Activated naive CD4-positive, alpha-beta T cell (primary cell): ENCODE measurements at places on chromosomes 16 and 17.

GRCh38 chr17:50081757-50082156 is 13.4 kb upstream of the PDK2 start:
- no peak for DNase-seq

DNA sequence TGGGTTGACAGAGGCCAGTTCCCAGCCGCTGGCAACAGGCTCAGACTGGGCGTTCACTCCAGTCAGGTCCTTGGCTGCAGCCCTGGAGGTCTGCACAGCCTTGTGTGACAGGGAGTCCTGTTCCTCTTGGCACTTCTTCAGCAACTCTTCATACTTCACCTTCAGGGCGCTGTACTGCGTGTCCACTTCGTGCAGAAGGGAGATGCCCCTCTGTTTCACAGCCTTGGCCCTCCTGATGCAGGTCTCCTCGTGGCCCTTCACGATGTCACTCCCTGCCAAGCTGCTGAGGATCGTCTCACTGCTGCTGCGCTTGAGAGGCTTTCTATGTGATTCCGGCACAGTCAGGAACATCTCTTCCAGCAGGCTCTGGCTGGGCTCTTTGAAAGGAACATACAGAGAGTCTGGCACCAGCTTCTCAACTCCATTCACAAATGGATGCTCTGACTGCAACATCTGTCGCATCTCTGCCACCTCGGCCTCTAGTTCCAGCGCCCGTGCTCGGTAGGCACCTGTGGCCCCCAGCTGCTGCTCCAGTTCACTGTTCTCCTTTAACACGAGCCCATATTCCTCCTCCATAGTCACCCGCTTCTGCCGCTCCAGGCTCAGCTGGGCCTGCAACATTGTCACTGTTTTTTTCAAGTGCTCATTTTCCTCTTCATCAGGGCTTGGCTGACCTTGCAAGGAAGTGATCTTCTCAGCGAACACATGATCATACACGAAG is 27.2 kb downstream of the CDR2 start:
- no peak for DNase-seq

- no peak for DNase-seq
Measured at GRCh38 chr17:1315891-1316403, 36.5 kb downstream of the TRARG1 start.

DNA sequence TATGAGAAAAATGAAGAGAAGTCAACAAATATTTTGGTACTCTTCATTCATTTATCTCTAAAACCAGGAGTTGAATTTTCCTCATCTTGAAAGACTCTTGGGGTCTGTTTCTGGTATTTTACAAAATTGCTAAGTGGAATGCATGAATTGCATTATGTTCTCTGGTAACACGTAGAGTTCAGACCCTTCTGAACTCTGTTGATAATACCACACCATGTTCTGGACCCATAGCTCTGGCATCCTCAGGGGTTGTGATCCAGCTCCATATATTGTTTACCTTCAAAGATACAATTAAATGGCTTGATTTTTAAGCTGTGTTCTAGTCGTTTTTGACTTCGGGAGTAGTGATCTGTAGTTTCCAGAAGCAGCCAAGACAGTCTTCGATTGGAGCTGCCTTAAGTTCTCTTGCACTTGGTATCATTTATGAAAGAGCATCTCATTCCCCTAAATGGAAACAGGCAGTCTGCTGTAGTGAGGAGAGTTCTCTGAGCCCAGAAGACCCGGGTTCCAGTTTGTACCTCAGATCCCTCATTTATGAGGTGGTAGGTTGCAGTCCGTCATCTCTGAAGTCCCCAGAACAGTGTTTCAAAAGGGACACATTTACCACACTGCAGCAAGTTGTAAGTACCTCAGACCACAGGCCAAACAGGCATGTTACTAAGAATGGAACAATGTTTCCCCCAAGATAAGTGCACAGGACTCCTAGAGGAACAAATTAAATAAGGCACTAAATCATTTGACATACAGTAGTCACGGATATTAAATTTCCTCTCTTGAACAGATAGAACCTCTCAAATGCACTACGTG is 9.6 kb downstream of the PSMD7 start:
- DNase-seq: no peak

DNA sequence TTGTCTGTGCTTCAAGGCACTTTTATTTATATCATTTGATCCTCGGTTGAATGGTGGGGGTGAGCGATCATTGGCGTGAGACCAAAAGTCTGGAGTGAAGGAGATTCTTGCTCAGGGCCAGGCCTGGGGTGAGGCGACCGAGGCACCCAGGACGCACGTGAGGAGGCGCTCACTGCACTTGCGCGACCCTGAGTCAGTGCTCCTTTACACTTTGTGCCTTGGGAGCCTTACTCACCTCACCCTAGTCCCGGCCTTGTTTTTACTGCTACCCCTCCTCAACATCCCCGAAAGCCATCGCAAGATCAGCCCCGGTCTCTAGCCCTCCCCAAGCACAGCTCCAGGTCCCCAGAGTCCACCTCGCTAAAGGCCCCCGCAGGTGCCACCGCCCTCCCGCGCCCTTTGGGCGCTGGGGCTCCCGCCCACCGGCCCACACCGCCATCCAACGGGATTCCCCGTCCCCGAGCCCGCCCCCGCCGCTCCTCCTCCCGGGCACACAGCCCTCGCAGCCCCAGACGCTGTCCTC is 496 bp downstream of the EZH1 start:
- peak; percentile 48 for DNase-seq

- no peak for DNase-seq
Measured at GRCh38 chr17:39069114-39069756, 82.2 kb downstream of the PLXDC1 start.

DNA sequence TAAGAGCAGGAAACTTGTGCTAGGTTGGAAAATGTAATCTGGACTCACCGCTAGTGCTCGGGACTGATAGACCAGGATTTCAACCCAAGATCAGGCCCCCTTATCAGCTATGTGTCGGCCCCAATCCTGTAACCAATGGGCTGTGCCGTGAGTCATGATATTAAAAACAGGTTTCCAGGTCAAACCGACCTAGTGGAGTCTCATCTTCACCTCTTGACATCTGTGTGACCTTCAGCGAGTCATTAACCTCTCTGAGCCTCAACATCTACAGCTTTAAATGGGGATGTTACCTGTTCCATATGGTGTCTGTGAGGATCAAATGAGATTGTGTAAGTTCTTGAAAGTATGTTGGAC is 512 bp downstream of the PMM2 start:
- DNase-seq: no peak

- peak; percentile 30 for DNase-seq
Measured at GRCh38 chr17:7220593-7221277, 997 bp downstream of the ACADVL start.

DNA sequence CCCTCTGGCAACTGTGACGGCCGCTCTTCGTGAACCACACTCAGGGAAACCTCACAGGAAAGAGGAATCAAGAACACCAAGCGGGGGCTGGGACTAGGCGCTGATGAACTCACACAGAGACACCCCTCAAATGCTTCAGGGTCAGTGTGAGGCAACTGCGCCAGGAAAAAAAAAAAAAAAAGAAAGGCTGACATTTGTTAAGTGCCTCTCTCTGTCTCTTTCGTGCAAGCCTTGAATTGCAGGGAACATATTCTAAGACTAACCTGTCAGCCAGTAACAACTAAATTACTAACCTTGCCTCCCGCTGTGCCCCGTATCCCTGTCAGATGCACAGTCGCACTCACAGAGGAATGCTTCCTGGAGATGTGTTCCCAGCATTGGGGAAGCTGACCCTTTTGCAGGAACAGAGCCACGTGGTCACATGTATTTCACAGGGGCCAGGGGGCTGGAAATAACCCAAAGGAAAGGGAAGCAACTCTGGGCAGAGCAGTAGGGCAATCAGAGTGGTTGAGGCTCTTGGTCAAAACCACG is 247.8 kb downstream of the XYLT1 start:
- no peak for DNase-seq

- DNase-seq: peak; percentile 51
Measured at GRCh38 chr17:80005360-80006338, 30.0 kb downstream of the TBC1D16 start.

DNA sequence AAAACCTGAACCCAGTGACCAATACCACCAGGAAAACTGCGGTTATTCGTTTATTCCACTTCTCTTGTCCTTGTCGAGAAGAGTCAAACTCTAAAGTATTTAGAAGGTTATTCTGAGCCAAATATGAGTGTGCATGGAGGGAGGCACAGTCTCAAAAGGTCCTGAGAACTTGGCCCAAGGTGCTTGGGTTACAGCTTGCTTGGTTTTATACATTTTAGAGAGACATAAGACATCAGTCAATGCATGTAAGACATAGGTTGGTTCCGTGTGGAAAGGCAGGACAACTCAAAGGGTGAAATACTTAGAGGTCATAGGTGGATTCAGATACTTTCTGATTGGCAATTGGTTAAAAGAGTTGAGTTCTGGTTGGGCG is 681 bp upstream of the TRAP1 start:
- no peak for DNase-seq

DNA sequence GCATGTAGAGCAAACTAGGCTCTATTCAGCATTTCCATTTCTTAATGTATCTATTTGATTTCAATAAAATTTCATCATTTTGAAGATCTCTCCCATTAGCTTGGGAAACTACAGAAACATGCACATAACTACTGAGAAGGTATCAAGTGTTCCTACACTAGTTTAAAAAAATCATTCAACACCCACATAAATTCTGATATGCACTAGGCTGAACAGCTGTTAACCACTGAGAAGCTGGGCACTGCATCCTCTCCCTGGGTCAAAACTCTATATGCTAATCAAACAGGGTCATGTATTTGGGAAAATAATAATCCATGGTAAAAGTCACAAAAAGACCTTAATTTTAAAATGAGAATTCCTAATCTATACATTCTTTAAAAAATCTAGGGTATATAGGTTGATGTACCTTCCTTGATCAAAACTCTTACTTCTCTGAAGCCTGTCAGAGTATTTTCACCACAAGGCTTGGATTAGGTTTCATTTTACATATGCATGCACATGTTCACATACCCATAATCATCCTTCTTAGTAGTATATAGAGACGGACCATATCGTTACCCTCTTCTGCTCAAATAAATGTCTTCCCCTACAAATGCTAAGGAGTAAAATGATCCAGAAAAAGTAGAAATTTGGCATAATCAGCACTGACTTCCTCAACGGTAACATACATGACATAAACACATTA is 57.2 kb downstream of the KANSL1 start:
- no peak for DNase-seq

DNA sequence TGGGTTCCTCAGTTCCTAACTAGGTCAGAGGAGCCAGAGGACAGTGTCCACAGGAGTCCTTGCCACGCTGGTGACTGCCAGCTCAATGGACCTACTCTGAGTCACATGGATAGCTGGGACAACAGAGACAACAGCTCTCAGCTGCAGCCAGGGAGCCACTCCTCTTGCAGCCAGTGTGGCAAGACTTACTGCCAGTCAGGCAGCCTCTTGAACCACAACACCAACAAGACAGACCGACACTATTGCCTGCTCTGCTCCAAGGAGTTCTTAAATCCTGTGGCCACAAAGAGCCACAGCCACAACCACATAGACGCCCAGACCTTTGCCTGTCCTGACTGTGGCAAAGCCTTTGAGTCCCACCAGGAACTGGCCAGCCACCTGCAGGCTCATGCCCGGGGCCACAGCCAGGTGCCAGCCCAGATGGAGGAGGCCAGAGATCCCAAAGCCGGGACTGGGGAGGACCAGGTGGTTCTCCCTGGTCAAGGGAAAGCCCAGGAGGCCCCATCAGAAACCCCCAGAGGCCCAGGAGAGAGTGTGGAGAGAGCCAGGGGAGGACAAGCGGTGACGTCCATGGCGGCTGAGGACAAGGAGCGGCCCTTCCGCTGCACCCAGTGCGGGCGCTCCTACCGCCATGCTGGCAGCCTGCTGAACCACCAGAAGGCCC is 6.7 kb downstream of the ZNF646 start:
- DNase-seq: no peak

DNA sequence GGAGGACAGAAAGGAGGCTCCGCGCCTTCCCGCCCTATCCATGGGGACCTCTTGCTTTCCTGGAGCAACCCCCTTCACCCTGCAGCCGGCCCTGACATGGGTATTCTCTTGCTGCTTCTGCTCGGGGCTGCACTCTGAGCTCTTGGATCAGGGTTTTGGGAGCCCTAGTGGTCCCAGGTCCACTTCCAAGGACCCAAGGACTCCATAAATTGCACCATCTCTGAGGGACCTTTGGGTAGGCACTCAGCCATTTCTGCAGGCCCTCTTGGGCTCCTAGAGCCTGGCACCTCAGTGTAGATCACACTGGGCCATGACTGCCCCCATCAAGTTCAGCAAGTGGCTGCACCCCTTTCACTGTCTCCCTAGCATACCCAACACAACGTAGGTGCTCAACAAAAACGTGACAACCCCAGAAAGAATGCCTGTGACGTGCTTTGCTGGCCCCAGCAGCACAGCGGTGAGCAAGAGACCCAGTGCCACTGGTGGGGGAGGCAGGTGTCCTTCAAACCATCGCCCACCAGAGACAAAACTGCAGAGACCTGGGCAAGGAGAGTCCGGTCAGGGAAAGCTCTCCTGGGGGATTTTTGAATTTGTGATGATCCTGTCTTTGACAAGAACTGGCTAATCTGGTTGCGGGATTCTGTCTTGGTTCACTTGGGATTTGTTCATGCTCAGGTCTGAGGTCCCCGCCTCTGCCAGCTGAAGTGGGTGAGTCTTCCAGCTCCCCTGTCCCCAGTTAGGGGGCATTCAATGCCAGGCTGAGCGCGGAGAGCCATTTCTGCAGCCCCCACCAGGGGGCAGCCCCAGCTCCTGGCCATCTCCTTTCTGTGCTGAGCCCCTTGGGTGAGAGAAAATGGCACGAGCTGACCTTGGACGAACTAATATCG is 2.5 kb upstream of the RAB11FIP4 start:
- no peak for DNase-seq

GRCh38 chr17:60173304-60173819 is 23.6 kb downstream of the CA4 start:
- no peak for DNase-seq

- no peak for DNase-seq
Measured at GRCh38 chr17:9386401-9386800, 189.2 kb downstream of the STX8 start.

GRCh38 chr16:27273670-27274423 is 5.3 kb upstream of the NSMCE1 start:
- DNase-seq: no peak

GRCh38 chr16:15046692-15047376 is 9.0 kb downstream of the NTAN1 start:
- DNase-seq: no peak
